Activated T-cell treated with anti-CD3 and anti-CD28 coated beads for 48 hours (primary cell): ENCODE measurements at places on chromosomes 12 and 14.

DNA sequence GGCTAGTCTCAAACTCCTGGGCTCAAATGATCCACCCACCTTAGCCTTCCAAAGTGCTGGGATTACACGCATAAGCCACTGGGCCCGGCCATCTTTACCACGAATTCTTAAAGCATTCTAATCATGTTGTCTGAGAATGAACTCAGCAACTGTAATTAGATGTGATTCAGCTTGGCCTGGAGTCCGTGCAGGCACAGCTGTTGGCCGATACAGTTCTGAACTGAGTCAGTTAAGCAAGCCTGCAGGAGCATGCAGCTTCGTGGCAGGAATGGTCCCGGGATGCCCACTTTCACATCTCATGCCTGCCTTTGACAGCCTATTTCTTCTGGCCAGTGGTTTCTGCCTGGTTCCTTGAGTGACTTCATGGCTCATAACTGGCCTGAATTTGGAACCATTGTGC is 194.1 kb downstream of the ANO6 start:
- DNase-seq = no peak

GRCh38 chr12:4701395-4702190 is 18.6 kb upstream of the GALNT8 start:
- DNase-seq = no peak

GRCh38 chr12:109605016-109605415 is 31.4 kb downstream of the MVK start:
- no peak for DNase-seq

DNA sequence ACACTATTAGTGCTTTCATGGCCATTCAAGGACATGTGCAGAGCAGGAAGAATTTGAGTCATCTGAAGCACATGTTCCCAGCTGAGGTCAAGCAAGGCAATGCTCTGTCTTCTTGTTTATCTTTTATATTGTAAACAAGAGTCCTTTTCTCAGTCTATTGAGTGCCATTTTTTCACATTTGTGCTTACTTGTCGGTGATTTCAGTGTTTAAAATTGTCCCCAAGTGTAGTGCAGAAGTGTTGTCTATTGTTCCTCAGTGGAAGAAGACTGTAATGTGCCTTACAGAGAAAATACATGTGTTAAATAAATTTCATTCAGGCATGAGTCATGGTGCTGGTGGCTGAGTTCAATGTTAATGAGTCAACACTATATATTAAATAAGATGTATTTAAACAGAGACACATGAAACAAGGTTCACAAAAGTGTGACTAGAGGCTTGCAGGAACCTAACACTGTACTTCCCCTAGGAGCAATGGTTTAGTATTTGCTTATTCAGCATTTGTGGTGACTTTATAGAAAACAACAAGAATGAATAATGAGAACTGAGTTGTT is 391.1 kb downstream of the LRIG3 start:
- DNase-seq = no peak

- no peak for DNase-seq
Observed at GRCh38 chr14:54481695-54482094, 7.1 kb downstream of the GMFB start.

GRCh38 chr14:99727096-99727870 is 43.2 kb downstream of the CYP46A1 start:
- DNase-seq = no peak

- DNase-seq = no peak
Observed at GRCh38 chr12:88645816-88646215, 65.5 kb upstream of the KITLG start.

DNA sequence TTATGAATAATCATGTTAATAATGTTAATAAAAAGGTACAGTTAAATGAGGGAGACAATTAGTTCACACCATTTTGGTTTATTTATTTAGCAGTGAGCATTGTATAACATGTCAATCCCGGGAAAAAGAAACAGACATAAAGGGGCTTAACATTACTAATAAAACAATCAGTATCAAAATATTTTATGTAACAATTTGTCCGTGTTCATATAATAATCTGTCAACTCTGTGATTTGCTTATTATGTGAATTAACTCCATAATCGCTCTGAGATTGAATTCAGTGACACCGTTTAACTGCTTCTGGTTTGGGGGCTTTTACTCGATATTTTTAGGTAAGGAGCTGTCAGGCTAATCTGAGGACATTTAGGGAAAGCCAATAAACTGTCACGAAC is 95.8 kb upstream of the HMGA2 start:
- DNase-seq = no peak

DNA sequence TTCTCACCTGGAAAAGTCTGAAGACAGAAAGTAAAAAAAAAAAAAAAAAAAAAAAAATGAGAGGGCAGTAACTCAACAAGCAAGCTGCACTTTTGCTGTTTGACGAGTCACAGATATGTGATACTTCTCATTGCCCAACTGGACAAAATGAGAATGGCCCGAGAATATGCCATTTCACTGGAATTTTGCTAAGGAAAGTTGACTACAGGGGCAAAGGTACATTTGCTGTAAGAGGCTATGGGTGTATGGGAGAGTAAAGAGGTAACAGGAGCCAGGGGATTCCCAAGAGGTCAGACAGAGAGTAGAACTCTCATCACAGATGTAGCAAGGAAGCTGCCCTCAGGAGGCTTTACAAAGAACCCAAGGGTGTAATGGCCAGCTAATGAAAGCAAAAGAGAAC is 22.9 kb downstream of the KIF21A start:
- DNase-seq = no peak

- no peak for DNase-seq
Observed at GRCh38 chr12:28698553-28698952, 450.5 kb upstream of the FAR2 start.

- peak; percentile 71 for DNase-seq
Observed at GRCh38 chr14:58239244-58240195, 5.1 kb upstream of the PSMA3 start.

- no peak for DNase-seq
Observed at GRCh38 chr14:100587763-100588411, 670 bp upstream of the BEGAIN start.

GRCh38 chr14:20412876-20413743 is at the start of gene TEP1:
Gene TEP1, minus strand, starts transcription at chr14:20413501. Its CDS starts 5,062 bp downstream, at chr14:20408439.
- DNase-seq = peak; percentile 71

- no peak for DNase-seq
Observed at GRCh38 chr14:41868396-41868795, 261.7 kb downstream of the LRFN5 start.

GRCh38 chr12:69102856-69103255 is 136.5 kb upstream of the CPSF6 start:
- DNase-seq = no peak

DNA sequence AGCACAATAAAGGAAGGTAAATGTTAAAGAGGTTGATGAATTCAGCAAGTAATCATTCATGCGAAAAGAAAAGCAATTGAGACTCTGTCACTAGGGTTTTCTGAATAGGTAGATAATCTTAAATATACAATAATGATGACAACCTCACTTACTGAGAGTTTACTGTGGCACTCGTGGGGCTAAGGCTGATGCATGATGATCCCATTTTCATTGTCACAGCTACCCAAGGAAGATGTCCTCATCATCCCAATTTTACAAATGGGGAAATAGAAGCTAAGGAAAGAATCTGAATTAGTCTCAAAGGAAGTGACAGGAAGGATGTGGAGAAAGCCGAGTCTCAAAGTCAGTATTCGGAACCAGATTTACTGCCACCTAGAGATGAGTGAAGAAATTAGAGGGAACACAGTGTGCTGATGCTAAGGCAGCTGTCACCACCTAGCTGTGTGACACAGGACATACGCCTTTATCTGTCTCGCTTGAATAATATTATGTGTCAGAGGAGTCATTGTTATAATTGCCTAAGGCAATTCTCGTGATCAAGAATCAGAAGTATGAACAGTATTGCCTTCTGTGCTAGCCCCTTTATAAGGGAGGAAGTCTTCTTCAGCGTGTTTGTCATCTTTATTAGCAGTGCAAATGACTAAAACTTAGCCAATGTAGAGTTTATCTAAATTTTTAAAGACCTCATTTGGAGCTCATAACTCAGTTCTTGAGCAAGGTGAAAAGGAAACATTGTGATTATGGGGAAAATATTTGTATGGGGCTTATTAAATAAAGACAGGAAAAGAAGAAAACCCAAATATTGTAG is 63.2 kb downstream of the ERGIC2 start:
- peak; percentile 4 for DNase-seq

GRCh38 chr12:83505586-83505985 is 818.9 kb downstream of the TMTC2 start:
- DNase-seq = no peak

DNA sequence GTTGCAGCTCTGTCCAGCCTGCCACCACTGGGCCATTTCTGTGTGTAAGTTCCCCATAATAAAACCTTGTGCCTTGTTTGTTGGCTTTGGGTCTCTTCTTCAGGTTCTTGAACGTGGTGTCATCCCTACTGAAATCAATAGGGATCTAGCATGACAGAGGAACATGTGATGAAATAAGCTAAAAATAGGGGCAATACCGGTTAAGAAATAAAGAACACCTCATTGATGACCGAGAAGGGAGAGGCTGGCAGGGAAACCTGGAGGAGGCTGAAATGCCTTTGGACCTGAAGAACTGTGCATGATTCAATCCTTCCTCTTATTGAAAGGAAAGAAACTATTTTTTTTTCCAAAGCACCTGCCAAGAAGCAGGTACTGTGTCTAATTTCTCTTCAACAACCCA is 172.3 kb downstream of the PPM1H start:
- no peak for DNase-seq

- no peak for DNase-seq
Observed at GRCh38 chr12:111788178-111788654, 21.5 kb downstream of the ALDH2 start.

DNA sequence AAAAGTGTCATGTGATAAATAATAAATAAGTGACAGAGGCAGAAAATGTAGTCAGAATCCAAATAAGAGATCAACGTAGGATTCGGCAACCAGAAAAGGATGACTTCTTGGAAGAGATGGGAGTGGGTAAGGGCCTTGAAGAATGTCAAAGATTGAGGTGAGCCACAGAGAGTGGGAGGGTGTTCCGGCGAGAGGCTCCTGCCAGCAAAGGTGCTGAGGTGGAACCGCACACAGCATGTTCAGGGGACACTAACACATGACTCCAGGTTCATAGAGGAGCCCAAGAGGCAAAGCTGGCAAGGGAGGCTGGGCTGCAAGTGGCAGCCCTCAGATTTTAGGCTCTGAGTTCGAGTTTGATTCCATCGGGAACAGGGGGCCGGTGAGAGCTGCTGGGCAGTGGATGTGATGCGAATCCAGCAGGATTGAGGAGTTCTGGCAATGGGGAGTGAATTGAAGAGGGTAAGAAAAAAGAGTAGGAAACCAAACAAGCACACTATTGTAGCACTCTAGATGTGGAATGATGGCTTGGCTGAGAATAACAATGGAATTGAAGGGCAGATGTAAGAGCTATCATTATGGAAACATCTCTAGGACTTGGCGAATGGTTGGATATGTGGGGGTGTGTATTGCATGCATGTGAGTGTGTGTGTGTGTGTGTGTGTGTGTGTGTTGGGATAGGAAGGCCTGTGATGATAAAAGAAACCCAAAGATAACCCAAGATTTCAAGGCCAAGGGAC is 36.5 kb downstream of the LRRC74A start:
- DNase-seq = no peak

DNA sequence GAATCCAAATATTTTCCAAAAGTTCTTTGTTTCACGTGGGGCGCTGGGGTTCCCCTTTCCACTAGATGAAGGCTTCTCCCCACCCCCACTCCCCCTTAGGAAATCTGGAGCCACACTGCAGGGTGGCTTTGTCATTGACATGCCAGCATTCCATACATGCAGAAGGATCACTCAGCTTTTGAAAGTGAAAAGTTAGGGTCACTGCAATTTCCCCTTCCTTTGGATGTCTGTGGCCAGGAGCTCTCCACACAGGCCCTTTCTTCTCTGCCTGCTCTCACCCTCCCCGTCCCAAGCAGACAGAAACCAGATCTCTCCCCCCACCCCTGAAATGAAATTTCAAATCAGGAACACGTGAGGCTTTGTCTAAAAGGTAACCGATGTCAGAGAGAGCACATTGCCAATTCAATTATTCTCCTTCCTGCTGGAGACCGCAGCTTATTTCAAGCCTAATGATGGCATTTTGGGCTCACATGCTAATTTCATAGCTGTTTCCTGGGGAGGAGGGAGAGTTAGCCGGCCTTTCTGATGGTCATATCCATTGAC is 153.9 kb upstream of the RFLNA start:
- no peak for DNase-seq

- DNase-seq = no peak
Observed at GRCh38 chr14:45891417-45892080, 638.5 kb upstream of the MIS18BP1 start.

- no peak for DNase-seq
Observed at GRCh38 chr12:89217472-89217871, 134.8 kb downstream of the DUSP6 start.

GRCh38 chr12:97397008-97397407 is 65.6 kb upstream of the RMST start:
- no peak for DNase-seq

DNA sequence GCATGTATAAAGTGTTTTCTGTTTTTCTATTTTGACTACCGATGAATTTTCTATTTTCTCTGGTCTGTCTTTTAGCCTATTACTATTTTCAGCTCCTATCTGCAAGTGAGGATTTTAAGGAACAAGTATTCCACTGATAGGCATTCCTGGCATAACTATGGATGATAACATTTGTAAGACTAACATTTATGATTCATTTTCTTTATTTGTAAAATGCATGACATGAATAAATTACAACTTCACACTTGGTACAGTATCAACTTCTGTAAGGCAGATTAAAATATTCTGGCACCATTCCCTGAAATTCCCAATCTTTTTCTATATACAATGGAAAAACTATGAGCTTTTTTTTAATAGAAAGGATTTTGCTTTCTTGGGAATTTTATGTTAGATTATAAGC is 121.0 kb upstream of the GARIN2 start:
- DNase-seq = no peak

DNA sequence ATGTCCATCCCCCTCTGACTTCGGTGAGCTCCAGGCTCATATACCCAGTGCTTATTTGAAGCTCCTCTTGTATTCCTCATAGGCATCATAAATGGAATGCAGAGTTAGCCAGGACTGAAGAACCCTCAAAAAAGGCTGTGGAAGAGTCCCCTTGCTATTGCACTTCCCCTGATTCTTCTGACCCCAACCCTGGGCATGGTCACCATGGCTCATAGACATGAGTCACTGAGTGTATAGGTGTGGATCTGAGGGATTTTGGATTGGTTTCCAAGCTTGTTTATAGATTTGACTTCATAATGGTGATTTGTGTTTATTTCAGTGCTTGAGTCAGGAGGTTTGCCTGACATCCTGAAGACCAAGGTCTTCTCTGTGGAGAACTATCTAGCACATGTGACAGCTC is 98.4 kb upstream of the SLC38A2 start:
- no peak for DNase-seq
